ENCODE measurements at places on chromosomes 6 and 20.

DNA sequence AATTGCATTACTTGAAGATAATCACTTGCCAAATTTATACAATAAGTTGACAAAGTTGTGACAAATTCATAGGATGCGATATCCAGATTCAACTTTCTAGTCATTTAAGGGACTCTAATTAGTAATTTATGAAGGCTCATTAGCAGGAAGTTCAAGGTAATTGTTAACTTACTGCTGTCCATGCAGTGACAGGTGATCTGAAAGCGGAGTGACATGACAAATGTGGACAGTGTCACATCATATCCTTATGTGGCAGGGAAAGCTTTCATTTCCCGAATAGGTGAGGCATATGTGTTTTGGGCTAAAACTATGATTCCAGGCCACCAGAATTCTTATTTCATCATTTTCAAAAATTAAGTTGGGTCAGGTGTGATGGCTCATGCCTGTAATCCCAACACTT, 115.9 kb upstream of the BMP2 start:
- DNase-seq: no peak

GRCh38 chr6:32763421-32763820, at the start of gene HLA-DQB2:
HLA-DQB2 (minus strand) TSS chr6:32763532; CDS start chr6:32763470, 62 bp downstream.
- DNase-seq: no peak

DNA sequence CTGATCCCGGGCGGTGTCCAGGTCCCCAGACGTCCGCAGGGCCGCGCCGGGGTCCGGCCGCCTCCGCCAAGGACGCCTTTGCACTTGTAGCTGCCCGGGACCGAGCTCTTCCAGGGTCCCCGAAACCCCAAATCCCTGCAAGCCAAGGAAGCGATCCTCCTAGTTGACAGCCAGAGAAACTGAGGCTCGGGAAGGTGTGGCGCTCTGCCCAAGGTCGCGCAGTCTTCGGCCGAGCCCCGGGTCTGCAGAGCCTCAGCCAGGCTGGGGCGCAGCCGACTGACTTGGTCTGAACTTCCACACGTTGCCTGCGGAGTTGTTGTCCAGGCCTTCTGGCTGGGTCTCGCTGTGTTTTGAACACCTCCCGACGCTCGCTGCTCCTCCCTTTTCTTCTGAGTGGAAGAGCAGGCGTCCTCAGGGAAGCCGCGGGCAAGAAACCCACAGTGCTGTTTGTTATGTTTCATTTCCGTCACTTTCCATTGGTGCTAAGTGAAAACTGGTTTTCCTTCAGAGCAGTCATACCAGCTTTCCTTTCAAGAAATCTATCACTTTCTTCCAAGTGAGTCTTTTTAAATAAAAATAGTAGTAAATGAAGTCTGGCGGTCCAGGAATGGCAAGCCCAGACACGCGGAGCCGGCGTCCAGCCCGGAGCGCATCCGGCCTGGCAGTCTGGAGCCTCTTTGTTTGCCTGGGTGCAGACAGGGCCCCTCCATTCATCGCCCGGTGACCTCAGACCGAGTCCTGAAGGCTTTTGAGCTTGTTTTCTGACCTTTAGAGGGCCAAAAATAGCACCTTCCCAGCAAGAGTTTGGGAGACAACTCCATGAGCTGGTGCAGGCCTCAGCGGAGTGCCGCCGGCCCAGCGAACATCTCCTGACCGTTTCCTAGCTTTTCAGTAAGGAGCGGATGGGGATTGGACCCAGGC, 698 bp downstream of the FAM210B start:
- peak; percentile 11 for DNase-seq

- DNase-seq: no peak
These were observed 156.3 kb downstream of the SCML4 start for GRCh38 chr6:107667790-107668189.

- DNase-seq: no peak
These were observed 405.2 kb downstream of the RFPL4B start for GRCh38 chr6:112752305-112752704.

All from RCC 7860 (cell line).